ENCODE measurements at places on chromosomes 16 and 17.

- no peak for DNase-seq
Measured at GRCh38 chr17:18921485-18921884, 30.5 kb upstream of the SLC5A10 start.

GRCh38 chr16:27083861-27084261, 17.1 kb downstream of the C16orf82 start:
- no peak for DNase-seq

GRCh38 chr17:6534846-6535514, 21.4 kb downstream of the PITPNM3 start:
- no peak for DNase-seq

DNA sequence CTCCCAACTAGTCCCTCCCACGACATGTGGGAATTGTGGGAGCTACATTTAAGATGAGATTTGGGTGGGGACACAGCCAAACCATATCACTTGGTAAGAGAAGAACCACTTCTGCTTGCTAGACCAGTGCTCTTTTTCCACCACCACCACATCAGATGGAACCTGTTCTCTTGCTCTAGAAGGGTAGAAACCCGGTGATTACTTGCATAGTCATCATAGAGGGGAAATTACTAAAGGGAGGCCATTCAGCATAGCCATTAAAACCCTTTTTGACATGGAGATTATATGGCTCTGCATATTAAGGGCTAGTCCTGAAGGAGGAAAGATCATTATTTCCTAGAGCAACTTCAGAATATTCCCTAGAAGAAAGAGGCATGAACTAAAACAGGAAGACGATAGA, 1188.0 kb downstream of the CDH11 start:
- DNase-seq: no peak

DNA sequence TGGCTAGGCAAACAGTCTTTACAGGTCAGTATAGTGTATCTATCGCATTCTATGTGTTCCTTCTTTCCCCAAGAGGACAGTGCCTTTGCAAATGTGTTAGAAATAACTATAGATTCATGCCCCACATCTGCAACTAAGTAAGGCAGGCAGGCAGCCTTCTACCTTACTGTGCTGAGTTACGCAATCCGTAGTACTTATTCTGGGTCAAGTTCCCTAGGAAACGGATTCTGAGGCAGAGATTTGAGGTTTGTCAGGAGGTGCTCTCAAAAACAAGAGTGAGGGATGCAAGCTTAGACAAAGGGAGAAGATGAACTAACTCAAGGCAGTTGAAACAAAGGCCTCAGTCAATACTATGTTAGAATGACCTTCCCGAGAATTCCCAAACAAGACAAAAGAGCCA, 12.7 kb upstream of the ANKFY1 start:
- no peak for DNase-seq

DNA sequence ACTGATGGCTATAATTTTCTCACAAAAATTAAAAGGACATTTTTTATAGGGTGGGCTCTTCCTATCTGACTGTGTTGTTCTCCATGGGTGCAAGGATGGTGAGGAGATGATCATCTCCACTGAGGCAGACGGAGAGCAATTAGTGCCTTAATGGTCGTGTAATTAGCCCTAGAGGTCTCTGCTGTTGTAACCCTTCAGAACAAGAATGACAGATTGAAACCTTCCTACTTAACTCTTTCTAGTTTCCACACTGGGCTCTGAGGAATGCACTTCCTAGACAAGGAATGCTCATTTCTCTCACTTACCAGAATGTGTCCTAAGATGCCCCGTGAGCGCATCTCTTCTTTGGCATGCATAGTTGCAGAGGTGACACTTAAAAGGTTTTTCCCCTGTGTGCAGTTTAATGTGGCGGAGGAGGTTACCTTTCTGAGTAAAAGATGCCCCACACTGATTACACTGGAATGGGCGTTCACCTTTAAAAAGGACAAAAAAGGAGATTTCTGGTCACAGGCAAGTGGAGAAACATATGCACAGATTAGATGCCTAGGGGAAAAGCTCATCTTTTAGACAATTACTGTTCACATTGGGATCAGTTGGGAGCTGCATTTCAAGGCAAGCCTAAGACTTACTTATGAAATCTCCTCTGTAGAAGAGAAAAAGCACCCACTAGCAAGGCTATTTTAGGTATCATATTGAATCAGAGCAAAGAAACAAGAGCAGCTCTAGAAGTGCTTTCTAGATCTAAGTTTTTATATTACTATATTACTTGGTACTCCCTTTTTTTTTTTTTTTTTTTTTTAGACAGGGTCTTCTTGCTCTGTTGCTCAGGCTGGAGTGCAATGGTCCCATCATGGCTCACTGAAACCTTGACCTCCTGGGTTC, 53.6 kb downstream of the GRB7 start:
- DNase-seq: no peak

- DNase-seq: no peak
Measured at GRCh38 chr17:45130681-45131615, 1.4 kb downstream of the PLCD3 start.

- no peak for DNase-seq
Measured at GRCh38 chr16:78732696-78733095, 633.2 kb downstream of the WWOX start.

- no peak for DNase-seq
Measured at GRCh38 chr16:369275-369865, 968 bp downstream of the MRPL28 start.

GRCh38 chr17:4246674-4247073, 17.1 kb downstream of the ANKFY1 start:
- DNase-seq: no peak

- DNase-seq: no peak
Measured at GRCh38 chr17:50208611-50209061, 7.2 kb upstream of the COL1A1 start.

GRCh38 chr17:4469552-4469951, 29.1 kb upstream of the SPNS2 start:
- no peak for DNase-seq

- no peak for DNase-seq
Measured at GRCh38 chr16:14175086-14175485, 104.0 kb downstream of the MRTFB start.

DNA sequence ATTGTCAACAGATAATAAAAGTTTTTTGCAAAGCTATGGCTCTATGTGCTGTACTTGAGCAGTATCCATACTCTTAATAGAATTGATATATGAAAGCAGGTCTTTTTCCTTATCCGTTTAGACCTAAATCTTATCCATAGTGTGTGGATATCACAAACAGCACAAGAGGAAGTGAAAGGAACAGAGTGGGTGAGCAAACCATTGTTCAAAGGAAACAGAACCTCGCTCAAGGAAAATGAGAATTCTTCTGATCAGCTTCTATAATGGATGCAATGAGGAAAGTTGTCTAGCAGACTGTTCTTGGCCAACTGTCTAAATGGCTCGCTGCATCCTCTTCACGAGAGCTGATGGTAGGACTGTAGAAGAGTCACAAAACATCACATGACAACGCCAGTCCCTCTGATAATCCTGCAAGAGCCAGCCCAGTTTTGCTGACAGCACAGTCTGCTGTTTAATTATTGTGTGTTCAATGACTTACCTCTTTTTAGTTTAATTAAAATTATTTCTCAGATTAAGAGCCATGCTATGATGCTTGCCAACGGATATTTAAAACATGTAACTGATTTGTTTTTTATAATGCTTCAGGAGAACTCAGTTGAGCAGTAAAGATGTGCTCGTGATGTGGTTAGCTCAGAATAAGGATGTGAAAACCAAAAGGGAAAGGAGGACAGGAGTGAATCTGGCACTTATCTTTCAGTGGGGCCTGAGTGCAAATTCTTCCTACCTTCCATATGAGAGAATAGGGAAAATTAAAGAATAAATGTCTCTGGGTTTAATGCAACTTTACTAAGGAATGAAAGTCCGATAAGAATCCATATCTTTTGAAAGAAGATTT, 38.5 kb downstream of the WWOX start:
- DNase-seq: no peak
